ENCODE measurements at places on chromosomes 3 and 15.

GRCh38 chr3:187954873-187955586 is 198.9 kb upstream of the LPP start:
- no peak for DNase-seq

DNA sequence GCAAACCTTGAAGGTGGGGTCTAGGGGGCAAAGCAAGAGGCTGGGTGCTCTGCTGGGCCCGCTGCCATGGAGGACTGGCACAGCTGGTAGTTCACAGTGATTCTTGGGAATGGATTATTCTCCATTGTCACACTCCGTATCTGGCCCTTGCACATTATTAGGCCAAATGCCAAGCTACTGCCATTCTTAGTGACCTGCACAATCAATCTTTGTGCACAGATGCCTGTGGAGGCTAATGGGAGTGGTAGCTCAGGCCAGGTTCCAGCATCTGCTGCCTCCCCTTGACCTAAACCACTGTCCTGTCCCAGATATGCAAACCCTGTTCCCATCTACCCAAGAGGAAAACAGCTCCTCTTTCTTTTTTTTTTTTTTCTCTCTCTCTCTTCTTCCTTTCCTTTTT is 67.5 kb downstream of the TIPARP start:
- DNase-seq, result no peak

- DNase-seq, result peak; percentile 40
Measured at GRCh38 chr3:115071601-115072000, 75.5 kb downstream of the ZBTB20 start.

DNA sequence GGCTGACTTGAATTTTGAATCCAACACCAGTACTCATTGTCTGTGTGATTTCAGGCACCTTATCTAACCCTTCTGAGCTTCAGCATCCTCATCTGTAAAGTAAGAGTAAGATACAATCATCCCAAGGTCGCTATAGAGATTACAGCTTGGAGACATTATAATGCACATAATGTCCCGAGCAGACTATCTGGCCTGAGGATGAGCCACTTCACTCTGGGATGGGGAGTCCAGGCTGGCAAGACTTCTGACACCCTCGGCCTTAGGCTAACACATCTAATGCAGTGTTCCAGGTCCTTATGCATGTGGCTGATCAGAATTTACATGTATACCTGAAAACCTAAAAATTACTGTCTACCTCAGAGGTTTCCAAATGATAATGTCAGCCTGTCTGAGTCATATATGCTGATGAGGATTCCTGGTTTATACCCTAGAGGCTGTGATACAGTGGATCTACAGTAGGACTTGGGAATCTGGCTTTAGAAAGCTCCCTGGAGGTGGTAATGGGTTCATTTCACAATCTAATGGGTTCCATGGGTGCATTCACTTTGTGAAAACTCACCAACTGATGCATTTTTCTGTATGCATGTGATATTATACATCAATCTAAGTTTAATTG is 229.0 kb upstream of the SLCO3A1 start:
- DNase-seq, result no peak

- DNase-seq, result no peak
Measured at GRCh38 chr3:188486126-188486525, 332.2 kb downstream of the LPP start.

DNA sequence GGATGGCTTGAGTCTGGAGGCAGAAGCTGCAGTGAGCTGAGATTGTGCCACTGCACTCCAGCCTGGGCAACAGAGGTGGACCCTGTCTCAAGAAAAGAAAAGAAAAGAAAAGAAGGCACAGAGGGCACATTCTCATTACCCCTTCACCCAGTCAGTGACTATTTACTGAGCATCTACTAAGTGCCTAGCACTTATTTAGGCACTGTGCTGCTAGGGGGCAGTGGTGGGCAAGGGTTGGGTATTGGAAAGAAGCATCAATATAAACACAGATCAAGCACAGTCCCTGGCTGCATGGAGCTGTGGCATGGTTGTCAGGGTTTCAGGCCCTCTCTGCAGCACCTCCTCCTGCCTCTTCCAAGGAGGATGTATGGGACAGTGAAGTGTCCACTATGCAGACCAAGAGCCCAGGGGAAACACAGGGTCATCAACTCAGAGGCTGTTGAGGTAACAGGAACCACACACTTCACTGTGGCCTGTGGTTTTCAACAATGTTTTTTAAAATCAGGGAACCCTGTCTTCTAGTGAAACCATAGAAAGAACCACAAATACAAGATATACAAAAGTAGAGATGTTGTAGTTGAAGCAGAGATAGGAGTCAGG is 138.5 kb downstream of the RAB11A start:
- DNase-seq, result no peak
